ENCODE measurements at places on chromosomes 16 and 17.
A peak's percentile ranks its signal among the peaks of the same experiment; 100 is the strongest.

DNA sequence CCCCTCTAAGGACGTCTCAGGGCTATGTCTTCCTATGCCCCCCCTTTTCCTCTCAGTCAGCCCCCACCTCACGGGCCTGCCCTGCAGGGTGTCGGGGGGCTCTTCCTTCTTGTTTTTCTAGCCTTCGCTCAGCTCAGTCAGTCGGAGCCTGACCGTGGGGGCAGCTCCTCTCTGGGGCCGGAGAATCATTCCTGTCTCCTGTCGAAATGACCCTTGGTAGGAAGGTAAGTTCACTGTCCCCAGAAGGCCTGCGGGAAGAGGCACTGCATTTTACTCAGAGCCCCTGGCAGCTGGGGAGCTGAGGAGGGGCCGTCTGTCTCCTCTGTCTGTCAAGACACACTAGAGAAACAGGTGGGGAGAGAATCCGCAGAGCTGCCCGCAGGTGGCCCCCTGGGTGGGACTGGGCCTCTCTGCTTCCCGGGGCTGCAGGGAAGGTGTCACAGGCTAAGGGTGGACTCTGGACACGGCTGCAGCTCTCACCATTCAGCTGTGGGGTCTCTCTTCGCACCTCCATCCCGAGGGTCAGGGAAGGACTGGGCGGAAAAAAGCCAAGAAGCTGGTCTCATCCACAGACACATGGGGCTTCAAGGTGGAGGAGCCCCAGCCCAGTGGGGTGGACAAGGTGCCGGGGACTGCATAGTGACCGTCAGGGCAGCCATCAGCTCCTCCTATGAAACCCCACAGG, 112.8 kb upstream of the TNRC6C start:
- DNase-seq, result no peak

GRCh38 chr17:68512960-68513474, 787 bp downstream of the PRKAR1A start:
- no peak for DNase-seq

DNA sequence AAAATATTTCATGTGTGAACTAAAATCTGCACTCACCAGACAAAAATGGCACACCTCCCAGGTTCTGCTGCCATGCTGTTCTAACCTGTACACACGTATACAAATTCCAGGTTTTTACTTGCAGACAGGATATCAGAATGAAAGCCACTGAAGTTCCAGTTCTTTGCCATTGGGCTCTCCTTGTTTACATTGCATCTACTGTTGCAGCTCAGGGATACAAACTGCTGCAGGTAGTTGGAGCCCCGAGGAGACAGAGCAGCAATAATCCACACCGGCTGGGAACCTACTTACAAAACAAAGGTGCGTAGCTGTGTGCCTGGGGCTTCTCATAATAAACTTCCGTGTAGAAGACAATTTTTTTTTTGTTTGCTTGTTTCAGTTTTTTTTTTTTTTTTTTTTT, 59.6 kb downstream of the HAPSTR1 start:
- DNase-seq, result no peak

- DNase-seq, result no peak
Measured at GRCh38 chr16:47979616-47980182, 176.1 kb downstream of the ABCC12 start.

- DNase-seq, result no peak
Measured at GRCh38 chr17:17561408-17562145, 29.9 kb downstream of the PEMT start.

- DNase-seq, result no peak
Measured at GRCh38 chr17:38669520-38669919, 5.2 kb downstream of the EPOP start.

- no peak for DNase-seq
Measured at GRCh38 chr16:20612551-20613480, 36.6 kb upstream of the ACSM2B start.

- DNase-seq, result no peak
Measured at GRCh38 chr17:82358465-82359350, at the start of gene TEX19. TEX19 (plus strand) TSS chr17:82359247; CDS start chr17:82362151, 2,904 bp downstream.

- DNase-seq, result no peak
Measured at GRCh38 chr17:45046537-45047125, 4.8 kb downstream of the DCAKD start.

DNA sequence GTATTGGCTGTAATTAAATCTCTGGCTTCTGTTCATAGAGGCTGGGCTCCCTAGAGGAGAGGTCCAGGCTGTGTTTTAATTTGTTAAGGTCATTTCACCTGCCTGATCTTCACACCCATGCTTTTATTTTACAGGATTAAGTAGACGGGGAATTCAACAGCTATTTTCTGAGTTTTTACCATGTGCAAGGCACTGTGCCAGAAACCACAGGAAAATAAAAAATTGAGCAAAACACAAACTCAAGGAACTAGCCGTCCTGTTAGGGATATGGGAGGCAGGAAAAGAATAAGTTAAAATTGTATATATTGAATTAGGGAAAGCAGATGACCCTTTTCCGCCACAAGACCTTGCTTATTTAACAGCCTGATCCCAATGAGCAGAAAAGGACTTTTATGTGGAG, 29.1 kb downstream of the HS3ST3A1 start:
- no peak for DNase-seq

- DNase-seq, result peak; percentile 52
Measured at GRCh38 chr16:67013823-67014633, 14.9 kb upstream of the CBFB start.

DNA sequence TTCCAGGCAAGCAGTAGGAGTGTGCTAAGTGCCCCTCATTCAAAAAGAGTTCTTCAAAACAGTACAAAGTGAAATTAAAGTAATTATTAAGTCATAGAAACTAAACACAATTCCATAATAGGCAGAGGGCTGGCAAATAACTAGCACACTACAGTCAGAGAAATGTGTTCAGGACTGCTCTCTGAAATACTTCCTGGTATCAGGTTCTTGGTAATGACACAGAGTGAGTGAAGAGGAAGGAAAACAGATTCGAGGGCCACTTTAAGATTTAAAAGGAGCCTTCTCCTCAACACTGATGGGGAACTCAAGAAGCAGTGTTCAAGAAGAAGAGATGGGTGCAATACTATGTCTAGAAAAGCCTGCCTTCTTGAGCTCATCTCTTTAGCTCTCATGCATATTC, 139.2 kb downstream of the TOX3 start:
- no peak for DNase-seq

DNA sequence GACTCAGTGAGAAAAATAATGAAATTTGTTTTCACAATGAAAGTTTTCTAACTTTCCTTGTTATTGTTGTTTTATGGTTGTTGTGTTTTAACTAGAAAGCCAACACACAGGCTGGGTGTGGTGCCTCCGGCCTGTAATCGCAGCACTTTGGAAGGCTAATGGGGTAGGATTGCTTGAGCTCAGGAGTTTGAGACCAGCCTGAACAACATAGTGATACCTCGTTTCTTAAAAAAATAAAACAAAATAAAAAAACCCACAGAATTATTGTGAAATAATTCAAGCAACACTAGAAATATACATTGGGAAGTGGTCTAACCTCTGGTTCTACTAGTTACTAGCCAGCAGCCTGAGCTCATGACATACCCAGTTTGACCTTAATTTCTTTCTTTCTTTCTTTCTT, 630 bp downstream of the MILR1 start:
- DNase-seq, result no peak

DNA sequence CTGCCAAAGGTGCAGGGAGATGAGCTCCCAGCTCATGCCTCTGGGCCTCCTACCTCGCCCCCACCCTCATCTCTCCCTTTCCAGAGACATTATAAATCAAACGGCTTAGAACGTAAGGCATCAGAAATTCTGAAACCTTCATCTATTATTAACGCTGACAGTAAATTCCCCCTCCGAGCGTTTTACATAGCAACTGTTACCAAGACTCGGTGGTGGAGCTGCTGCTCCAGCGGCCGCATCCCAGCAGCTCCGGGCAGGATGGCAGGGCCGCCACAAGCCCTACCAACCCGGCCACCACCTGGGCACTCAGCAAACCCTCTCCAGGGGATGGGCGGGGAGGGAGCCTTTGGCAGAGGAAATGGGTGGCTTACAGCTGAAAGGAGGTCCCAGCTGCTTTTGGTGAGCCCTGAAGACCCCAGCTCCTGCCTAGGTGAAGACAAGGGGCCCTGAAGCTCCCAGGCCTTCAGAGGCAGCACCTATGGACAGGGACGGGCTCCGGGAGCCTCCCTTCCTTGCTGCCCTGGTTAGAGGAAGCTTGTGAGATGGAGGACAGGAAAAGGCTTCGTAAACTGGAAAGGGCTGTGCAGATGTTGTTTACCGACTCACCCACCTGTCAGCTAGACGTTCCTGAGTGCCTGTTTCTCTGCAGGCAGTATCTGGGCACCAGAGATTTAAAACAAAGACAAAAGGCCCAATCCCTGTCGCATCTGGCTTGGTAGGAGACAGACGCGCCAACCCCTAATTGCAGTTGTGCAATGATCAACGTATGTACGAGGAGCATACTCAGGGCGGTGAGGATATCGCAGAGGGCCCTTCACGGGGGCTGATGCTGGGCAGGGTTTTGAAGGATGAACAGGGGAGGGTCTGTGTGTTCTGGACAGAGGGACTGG, 76.9 kb downstream of the RAI1 start:
- DNase-seq, result no peak

DNA sequence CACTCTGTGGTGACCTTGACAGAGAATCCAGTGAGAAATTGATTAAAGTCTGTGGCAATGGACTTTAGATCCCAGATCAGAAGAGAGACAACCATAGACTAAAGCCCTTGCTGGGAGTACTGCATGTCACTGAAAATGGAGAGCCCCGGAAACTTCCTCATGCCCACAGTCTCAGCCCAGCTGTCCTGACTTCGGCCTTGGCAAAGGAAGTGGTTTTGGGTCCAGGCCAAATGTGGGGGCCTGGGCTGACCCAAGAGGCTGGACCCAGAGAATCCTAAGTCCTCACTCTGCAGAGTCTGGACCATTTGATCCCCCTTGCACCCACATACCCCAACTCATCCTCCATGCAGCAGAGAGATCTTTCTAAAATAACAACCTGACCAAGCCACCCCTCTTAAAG, 4.7 kb upstream of the BEAN1 start:
- DNase-seq, result no peak

- no peak for DNase-seq
Measured at GRCh38 chr16:353404-354290, 1.1 kb upstream of the AXIN1 start.

GRCh38 chr17:66715745-66716156, 119.2 kb upstream of the CACNG5 start:
- DNase-seq, result no peak

- DNase-seq, result peak; percentile 21
Measured at GRCh38 chr17:75124041-75124818, 7.3 kb downstream of the NT5C start.

DNA sequence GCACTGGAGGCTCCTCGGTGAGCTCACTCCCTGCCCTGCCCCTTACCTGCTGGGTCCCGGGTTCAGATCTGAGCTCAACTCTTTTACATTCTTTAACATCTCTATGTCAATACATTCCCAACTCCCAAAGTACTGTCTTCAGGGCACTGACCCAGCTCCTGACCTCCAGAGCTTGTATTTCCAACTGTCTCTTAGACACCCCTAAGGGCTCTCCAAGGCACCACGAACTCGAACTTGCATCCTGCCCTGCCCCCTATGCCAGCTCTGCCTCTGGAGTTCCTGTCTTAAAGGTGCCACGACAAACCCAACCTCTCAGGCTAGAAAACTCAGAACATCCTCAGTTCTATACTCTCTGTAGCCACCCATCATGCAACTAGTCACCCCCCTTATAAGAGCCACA, 38.6 kb downstream of the IFT140 start:
- DNase-seq, result no peak
